ENCODE measurements at places on chromosomes 6 and 20. TPM values are rescaled to one million over a fixed set of nuclear protein-coding genes. Genes with fewer than 3 reads are reported as not detected.

- DNase-seq = peak; percentile 64
These were observed 5.1 kb downstream of the HLA-DMA start for GRCh38 chr6:32947552-32948465.

- no peak for DNase-seq
These were observed 11.4 kb upstream of the ZBTB9 start for GRCh38 chr6:33443025-33443424.

- no peak for DNase-seq
These were observed 30.3 kb downstream of the UTRN start for GRCh38 chr6:144315226-144315980.

The CST5 gene
- total RNA-seq = not detected

The CST7 gene
- not detected for total RNA-seq

The PRPH2 gene
- total RNA-seq = 0.83 TPM

Measured in IMR-90 (cell line).